Central memory CD4-positive, alpha-beta T cell (primary cell): ENCODE measurements at places on chromosomes 3 and 15.
A peak's percentile ranks its signal among the peaks of the same experiment; 100 is the strongest.

DNA sequence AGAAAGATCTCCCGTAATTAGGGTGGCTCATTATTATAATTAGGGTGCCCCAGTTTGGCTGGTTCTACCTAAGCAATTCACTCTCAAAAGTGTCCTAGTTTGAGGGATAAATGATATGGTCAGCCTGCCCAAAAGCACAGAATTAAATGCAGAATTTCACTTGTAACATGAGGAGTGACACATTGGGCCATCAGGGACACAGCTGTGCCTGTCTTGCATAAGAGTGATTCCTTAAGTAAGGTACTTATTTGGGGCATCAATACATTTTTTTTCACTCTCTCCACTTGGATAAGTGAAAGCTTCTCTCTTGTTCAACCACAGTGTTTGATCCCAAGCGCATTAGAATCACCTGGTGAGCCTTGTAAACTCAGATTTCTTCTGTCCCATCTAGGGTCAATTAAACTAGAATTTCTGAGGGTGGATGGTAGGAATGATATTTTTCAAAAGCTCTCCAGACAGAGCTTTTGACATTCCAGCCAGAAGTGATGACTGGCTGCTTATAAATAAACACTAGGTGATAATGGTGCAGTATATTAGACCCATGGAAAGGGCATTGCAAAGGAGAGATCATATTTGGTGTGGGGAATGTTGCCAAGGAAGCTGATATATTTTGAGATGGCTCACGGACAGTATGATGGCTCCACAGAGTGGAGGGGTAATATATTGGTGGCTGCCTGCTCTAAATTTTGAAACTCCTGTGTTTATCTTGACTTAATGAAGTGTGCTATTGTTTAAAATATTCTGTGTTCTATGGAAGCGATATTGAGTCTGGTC is 458.1 kb upstream of the RASGRP1 start:
- no peak for DNase-seq

- DNase-seq = peak; percentile 37
Observed at GRCh38 chr3:72274493-72275330, 489.8 kb upstream of the PROK2 start.

DNA sequence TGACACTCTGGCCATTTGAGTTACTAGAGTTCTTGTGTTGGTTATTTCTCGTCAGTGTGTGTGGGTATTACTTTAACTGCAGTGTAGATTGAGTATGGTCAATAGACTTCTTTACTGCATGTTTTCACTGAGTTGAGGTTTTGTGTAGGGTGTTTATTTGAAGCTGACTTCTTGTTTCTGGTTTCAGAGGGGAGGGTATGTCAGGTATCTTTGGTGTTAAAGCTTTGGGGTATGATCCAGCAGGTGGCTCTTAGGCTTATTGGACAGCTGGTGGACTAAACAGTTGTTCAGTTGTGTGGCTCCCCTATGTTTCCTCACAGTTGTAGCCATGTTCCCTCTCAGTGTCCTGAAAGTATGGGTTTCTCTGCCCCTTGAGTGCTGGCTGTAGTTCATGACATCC is 72.0 kb downstream of the AKAP13 start:
- no peak for DNase-seq

DNA sequence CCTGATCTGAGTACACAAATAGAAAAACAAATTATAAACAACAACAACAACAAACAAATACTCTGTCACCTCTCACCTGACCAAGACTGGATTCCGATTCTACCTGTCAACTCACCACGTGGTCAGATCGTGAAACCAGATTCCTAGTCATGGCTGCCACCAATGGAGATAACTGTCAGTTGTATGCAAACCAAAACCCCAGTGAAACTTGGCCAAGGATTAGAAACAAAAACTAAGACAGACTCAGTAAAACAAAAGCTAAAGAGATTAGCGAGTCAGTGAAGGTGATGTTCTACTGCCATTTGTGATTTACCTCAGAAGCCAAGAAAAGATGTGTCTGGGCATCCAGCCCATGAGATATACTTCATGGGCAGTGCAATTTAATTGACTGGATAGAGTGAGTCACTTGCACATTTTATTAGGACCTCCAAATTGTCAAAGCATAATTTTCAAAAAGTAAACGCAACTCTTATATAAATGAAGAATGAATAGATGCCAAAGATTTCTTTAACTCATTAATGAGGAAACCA is 31.1 kb downstream of the PHLDB2 start:
- no peak for DNase-seq

GRCh38 chr3:196662033-196662432 is 22.5 kb downstream of the NRROS start:
- no peak for DNase-seq

- no peak for DNase-seq
Observed at GRCh38 chr15:92714077-92714476, 58.5 kb upstream of the FAM174B start.

- no peak for DNase-seq
Observed at GRCh38 chr3:23923786-23924185, 6.9 kb downstream of the RPL15 start.

DNA sequence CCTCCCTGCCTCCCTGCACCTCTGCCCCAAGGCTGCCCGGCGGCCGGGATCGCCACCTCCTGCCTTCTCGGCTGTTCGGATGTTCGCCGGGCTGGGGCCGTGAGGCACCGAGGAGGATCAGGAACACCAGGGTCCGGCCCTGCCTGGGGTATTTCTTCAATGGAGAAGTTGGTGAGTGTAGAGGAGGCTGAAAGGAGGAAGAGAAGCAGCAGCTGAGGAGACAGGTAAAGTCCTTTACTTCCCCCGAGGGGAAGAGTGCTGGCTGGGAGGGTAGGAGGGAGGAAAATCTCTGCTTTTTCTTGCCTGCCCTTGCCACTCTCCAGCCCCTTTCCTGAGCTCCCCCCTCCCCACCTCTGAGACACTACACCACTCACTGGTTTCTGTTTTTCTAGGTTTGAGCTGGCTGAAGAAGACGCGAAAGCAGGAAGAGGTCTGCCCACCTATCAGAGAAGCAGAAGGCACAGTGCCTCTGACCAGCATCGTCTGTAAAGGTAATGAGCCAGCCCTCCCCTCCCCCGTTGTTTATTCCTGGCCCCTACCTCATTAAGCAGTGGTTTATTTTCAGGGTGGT is 519 bp downstream of the ASB7 start:
- peak; percentile 26 for DNase-seq

DNA sequence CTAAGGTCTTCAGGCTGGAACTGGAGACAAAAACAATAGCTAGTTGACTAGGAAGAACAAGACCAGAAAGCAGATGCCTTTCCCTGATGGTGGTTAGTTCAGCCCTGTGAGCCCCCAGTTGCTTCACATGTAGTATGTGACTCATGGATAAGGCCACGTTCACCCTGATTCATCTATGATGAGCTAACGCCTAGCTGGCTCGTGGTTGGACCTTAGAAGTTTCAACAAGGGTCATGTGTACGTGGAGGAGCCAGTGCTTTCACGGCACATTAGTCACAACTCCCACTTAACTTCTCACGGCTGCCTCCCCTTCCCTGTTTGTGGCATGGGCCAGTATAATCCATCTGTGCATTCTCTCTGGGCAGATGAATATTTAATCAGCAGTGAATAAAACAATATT is 20.6 kb downstream of the COL8A1 start:
- DNase-seq = no peak

DNA sequence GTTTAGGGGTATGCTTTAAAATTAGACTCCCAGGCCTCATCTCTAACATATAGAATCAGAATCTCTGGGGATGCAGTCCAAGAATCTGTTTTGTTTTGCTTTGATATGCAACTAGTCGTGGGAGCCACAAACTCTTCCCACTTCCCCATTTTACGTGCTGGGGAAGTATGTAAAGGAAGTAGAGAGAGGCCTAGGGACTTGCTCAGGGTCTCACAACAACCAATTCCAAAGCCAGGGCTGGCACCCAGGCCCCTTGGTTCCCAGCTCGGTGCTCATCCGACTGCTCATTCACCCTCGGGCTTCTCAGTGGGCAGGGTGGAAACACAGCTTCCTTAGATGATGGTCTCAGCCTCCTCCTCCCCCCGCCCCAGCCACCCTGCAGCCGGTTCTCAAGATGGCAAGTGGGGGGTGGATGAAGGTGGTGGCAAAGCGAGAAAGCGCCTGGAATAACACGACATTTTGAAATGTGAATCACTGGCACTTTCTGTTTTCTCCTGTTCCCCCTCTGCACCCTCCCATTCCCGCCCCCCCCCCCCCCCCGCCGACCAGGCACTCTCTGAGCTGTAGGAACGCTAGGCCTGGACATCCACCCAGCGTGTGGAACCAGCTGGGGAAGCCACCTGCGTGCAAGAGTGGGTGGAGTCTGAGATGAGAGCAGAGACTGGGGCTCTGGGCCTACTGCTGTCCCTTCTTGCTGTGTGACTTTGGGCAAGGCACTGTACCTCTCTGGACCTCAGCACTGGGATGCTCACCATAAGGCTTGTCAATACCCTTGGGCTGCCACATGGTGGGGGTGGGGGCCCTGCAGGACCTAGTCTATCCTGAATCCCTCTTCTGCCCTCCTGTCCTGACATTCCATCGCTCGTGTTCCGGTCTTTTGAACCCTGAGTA is 214.5 kb downstream of the RPLP1 start:
- DNase-seq = no peak

DNA sequence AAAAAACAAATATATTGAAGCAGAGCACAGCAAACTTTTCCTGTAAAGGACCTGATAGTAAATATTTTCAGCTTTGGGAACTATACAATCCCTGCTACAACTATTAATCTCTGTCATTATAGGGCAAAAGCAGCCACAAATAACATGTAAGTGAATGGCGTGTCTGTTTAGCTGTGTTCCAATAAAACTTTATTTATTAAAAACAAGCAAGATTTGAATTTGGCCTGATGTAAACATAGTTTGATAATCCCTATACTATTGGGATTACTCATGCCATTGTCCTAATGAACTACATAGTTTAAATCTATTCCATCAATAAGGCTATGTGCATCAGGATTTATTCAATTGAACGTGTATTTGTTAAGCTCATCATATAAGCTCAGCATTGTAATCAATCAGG is 286.8 kb upstream of the CNTN6 start:
- DNase-seq = no peak

DNA sequence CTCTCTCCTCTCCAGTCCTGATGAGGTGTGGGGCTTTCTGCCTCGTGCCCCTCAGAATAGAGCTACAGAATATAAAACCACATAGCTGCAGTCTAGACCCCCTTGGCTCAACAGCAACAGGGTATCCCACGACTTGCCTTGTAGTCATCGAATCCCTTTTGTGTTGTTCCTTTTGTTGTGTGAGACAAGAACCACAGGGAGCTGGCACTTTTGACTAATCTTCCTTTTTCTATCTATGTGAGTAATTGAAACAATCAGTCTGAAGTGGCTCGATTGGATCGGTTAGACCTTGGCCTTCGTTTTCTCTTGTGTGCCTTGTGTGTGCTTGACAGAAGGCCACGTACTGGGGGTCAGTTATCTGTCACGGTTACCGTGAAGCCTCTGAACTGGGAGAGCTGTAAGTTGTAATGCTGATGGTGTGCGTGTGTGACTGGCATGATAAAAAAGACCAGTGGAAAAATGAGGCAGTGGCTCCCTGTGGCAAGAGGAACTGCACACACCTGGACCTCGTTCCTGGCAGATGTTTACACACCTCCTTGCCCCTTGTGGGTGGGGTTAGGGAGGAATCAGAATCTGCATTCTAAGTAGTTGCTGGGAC is 23.2 kb upstream of the IQCF6 start:
- DNase-seq = no peak

- no peak for DNase-seq
Observed at GRCh38 chr15:40343512-40343911, 2.8 kb upstream of the CCDC9B start.

- no peak for DNase-seq
Observed at GRCh38 chr15:66894986-66895780, 170.2 kb upstream of the SMAD3 start.

GRCh38 chr15:48354694-48355303 is 23.6 kb downstream of the DUT start:
- DNase-seq = no peak

GRCh38 chr15:63997715-63998442 is 48.4 kb downstream of the DAPK2 start:
- DNase-seq = no peak

DNA sequence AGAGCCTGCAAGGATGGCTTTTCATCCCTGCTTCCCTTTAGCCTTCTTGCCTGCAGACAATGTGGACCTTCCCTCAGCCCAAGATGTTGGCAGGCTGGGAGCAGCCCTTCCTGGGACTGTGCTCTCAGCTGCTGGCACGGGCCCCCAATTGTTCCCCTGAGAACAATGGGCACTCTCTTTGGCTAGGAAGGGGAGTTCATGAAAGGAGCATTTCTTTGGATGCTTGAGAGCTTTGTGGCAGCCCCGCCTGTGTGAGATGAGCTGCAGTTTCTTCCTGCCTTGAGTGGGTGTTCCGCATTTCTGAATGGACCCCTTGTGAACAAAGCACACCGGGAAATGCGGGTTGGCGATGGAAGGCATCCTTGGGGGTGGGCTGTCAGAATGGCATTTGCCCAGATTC is 35.0 kb upstream of the BSN start:
- DNase-seq = no peak

DNA sequence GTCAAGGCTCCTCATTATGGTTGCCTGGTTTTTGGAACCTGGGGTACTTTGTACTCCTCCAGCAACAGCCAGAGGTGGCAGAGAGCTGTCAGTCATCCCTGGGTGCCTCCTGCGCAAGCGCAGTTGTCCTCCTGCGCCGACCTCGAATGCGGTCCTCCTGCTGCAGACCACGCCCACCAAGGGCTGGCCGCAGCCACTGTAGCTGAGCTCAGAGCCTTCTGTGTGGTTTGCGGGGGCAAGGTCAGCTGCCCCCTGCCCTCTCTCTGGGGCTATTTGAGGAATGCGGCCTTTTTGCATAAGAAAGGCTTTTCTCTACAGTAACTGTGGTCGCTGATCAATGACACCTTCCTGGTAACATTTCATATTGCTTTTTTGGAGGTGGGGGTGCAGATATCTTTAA is 131.3 kb upstream of the SNRPN start:
- DNase-seq = no peak

DNA sequence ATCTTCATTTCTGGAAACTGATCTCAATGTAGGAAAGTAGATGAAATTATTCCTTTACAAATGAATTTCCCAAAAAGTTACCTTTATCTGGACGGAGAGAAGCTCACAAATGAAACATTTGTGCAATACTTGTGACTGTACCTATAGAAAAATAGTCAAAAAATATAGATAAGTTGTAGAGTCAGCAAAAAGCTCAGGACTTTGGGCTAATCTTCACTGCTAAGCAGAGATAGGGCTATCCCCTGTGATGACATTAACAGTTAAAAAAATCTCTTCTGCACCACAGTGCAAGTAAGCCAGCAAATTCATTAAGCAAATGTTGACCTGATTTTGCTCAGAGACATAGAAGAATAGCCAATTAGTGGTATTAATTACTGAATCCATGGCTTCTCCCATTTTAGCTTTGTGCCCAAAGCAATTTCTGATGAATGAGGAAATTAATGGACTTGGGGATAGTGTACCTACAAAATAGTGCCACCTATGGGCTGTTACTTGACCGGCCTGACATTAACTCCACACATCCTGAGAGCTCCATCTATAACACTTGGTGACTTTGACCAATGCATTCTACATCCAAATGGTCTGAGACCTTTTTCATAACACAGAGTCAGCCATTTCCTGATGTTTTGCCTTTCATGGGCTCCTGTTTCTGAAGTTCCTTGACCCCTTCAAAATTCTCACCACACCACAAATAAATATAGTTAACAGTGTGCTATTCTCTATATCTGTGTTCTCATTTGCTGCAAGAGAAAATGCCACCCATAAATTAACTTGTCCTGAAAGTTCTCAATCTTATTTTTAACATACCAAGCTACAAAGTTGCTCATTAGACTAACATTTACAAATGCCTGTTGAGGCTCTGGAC is 105.0 kb downstream of the SSR3 start:
- no peak for DNase-seq

- no peak for DNase-seq
Observed at GRCh38 chr15:38093931-38094330, 158.7 kb upstream of the SPRED1 start.

GRCh38 chr3:117510396-117510795 is 800.8 kb downstream of the TUSC7 start:
- DNase-seq = no peak
